GM12865 (cell line): ENCODE measurements at places on chromosomes 1 and 21.

DNA sequence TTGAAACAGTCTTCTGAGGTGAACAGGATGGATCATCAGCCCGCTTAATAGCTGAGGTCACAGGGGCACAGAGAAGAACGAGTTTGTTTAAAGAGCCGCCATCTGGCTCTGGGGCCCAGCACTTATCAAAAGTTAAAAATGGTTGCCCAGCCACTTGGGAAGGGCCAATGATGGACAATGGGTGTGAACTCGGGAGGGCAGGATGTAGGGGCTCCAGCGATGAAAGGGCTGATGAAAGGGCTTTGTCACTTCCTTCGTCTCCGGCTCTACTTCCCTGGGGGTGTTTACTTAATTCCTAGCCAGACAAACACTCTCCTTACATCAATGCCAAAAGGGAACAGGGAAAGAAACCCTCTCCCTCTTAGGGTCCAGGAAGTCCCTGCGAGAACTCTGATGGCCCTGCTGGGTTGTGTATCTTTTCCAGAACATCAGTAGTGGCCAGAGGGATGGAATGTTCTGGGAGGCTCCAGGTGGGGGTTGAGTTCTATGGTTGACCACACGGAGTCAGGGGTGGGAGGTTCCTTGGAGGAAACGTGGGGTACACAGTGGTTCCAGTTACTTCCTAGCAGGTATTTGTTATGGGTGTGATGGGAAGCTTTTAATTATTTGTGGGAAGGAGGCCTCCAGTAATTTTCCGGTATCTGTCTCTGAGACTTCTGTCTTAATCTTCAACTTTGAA is 9.0 kb upstream of the ABCG1 start:
- no peak for DNase-seq

DNA sequence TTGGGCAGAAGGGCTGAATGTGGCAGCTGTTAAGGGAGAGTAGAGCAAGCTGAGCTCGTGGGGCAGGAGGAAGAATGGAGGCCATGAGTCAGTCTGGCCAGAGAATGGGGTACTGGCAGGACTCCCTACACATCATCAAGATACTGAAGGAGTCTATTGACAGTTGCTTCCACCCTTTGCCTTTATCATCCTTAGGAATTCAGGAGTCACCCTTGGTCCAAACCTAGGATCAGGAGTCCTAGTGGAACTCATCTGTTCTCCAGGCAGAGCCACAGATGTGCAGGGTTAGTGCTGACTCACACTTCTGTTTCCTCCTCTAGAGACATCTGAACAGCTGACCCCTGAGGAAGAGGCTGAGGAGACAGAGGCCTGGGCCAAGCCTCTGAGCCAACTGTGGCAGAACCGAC is 18.7 kb upstream of the ST3GAL3 start:
- no peak for DNase-seq

DNA sequence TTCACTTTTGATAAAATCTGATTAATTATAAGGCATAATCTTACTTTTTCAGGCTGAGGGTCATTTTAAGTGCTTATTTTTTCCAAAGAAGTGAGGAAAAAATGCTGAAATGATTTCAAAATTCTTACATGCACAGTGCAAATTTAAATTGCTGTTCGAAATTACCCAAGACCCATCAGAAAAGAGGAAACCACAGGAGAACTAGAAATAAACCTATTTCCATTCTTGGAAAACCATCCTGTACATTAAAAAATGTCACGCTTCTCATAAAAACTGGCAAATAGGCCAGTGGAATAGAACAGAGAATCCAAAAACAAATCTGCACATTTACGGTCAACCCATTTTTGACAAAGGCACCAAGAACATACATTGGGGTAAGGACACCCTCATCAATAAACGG is 414.9 kb downstream of the SMYD3 start:
- no peak for DNase-seq

- no peak for DNase-seq
These were observed 7.9 kb downstream of the RABIF start for GRCh38 chr1:202880961-202881460.
